ENCODE measurements at places on chromosomes 1 and 21.

DNA sequence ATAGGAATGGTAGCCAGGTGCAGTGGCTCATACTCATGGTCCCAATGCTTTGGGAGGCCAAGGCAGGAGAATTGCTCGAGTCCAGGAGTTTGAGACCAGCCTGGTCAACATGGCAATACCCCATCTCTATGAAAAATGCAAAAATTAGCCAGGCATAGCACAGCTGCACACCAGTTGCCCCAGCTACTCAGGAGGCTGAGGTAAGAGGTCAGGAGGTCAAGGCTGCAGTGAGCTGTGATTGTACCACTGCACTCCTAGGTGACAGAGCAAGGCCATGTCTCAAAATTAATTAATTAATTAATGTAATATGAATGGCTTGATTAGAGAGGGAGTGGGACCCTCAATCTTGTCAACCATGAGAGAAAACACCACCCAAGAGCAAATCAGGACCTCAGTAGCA, 198.7 kb upstream of the DUSP10 start:
- no peak for DNase-seq

DNA sequence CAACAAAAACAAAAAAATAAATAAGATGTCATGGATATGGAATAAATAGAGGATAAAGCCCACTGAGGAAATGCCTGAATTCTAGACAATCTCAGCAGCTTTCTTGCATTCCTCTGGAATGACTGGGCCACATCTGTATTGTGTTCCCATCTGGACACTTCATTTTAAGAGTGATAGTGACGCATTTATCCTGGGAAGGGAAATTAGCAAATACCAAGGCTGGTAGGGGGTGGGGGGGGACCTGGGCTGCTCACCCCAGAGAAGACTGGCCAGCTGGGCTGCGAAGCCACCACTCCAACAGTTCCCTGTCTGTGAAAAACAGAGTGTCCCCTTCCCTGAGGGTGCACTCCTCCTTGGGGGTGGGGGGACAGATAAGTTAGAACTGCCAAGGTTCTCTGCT, 106.3 kb downstream of the HIVEP3 start:
- DNase-seq: no peak

GRCh38 chr1:1361233-1361981, 3.1 kb upstream of the MXRA8 start:
- DNase-seq: no peak

DNA sequence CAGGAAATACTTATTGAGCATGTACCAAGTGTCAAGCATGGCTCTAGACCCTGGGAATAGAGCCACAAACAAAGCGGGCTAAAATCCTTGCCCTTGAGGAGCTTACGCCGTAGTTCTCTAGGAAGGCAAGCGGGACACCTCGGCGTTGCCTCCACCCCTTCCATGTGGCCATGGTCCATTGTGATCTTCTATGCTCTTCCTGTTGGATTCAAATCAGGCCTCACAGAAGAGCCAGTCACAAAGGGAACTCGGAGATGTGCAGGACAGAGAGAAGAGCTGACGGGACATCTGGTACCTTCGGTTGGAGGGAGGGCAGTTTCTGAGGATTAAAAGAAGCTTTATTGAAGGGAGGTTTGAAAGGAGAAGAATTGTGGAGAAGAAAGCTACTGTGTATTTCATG, 129.3 kb downstream of the TMEM53 start:
- DNase-seq: no peak

DNA sequence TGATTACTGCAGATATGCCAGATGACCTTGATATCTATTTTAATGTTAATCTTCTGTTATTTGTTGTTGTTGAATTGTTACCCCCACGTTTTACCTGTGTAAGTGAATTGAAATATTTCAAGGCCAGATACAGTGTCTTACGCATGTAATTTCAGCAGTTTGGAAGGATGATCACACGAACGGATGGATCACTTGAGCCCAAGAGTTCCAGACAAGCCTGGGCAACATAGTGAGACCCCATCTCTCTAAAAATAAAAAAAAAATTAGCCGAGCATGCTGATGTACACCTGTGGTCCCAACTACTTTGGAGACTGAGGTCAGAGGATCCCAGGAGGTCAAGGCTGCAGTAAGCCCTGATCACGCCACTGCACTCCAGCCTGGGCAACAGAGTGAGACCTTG, 32.2 kb downstream of the SDCCAG8 start:
- no peak for DNase-seq

- no peak for DNase-seq
Measured at GRCh38 chr1:109807402-109807801, 43.7 kb upstream of the EPS8L3 start.

GRCh38 chr1:77288275-77288674, 6.5 kb downstream of the AK5 start:
- DNase-seq: no peak

GRCh38 chr21:17819877-17820229, 697 bp upstream of the C21orf91 start:
- DNase-seq: peak; percentile 43

GRCh38 chr21:21730512-21730911, 732.3 kb downstream of the NCAM2 start:
- no peak for DNase-seq

GRCh38 chr1:52294580-52294979, 71.4 kb downstream of the CC2D1B start:
- no peak for DNase-seq

DNA sequence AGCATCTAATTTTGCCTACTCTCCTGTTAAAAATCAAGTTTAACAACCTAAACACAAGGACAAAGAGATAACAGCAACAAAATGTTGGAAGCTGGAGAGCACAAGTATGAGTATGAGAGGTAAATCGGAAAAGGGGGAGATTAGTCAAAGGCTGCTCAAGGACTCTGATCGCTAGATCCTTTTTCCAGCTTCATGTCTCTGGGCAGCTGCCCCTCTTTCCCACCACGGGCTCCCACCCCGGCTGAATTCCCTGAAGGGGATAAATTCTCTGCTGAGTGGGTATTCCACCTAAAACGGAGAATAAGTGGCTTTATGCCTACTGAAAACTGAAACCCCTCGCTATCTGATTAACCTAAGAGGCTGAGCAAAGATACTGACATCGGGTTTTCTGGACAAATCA, 696 bp upstream of the CTBS start:
- DNase-seq: no peak

- peak; percentile 80 for DNase-seq
Measured at GRCh38 chr1:24930260-24931145, at the start of gene RUNX3. Gene RUNX3 (minus strand): TSS chr1:24930276. CDS start chr1:24929868, 408 bp downstream.

GRCh38 chr1:159866905-159867663, 4.6 kb upstream of the VSIG8 start:
- peak; percentile 8 for DNase-seq

DNA sequence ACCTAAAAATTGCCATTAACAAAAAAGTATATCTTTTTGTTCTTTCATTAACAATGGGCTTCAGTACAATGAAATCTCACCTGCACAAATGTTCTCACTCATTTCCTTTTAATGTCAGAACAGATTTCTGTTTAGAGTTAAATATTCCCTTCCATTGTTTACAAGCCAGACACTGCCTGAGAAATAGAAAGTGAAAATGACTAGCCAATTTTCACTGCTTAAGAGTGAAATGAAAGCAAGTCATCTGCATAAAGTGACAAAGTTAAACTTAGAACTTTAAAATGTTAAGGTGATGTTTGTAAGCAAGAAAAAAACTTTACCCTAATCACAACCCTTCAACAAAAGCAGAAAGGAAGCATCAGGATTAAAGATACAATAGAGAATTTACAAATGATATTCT, 27.5 kb downstream of the COA6 start:
- no peak for DNase-seq

DNA sequence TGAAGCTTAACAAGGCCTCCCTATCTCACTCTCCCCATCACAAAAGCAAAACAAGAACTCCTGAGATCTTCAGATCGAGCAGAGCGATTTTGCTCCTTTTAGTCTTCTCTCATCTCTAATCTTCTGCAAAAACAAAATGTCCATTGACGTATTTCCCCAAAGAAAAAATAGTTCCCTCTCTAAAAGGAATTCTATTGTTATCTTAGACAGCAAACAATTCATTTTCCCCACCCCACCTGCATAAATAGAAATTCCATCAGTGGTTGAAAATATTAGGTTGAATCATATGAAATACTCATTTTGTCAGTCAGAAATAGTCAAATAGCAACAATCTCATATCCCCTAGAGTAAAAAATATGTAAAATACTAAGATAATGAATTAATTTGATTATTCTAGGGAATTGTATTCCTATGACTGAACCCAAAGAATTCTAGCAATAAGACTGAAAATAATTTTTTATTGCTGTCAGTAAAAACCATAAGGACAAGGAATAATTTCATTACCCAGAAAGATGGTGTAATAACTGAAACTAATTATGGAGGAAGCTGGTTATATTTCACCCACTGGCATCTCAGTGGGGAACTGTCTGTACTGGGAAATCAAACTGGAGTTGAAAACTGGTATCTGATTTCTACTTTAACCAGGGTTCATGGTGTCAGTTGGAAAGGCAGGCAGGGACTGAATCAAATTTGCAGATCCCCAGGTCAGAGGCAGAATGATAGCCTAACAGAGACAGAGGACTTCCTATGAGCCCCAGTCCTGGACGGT, 51.3 kb downstream of the RHOU start:
- DNase-seq: no peak

- DNase-seq: no peak
Measured at GRCh38 chr1:12005488-12006166, 13.7 kb upstream of the MIIP start.

GRCh38 chr1:46193285-46193684, 4.9 kb downstream of the POMGNT1 start:
- DNase-seq: no peak

- DNase-seq: no peak
Measured at GRCh38 chr1:230860617-230861384, 7.5 kb downstream of the C1orf198 start.

- DNase-seq: no peak
Measured at GRCh38 chr21:41466024-41466820, 40.2 kb downstream of the MX1 start.

- DNase-seq: no peak
Measured at GRCh38 chr1:27503844-27504587, 14.0 kb upstream of the WASF2 start.

GRCh38 chr1:245241526-245242130, 86.8 kb downstream of the KIF26B start:
- no peak for DNase-seq

DNA sequence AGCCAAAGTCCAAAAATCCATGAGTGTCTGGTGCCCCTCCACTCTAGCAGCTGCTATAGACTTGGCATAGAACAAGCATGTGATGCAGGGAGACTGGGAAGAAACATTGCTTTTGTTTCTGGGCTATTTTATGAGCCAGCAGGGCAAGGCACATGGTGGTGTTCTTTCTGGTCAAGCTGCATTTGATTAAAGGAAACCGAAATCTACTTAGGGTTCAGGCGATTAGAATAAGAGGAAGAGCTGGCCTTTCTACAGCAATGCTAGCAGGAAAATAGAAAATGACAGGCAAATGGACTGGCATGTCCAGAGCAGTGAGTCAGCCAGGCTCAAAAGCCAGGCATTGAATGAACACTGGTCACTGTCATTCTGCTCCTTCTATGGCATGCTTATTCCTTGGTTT, 28.5 kb upstream of the ARHGAP29 start:
- DNase-seq: no peak

DNA sequence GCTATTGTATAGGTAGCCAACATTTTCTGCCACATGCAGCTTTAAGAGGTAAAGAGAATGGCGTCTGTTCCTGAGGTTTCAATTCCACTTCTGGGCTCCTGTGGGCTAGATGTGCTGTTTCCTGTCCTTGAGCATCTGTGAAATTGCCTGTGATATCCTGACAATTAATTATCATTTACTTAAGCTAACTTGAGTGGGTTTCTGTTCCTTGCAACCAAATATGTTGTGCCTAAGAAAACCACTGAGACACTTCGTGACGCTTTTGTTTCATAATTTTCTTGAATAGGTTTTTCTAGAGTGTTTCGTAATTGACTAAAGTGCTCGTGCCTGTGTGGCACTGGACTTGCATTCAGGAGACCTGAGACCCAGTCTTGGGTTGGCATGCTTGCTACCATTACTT, 127.3 kb upstream of the POU3F1 start:
- no peak for DNase-seq

DNA sequence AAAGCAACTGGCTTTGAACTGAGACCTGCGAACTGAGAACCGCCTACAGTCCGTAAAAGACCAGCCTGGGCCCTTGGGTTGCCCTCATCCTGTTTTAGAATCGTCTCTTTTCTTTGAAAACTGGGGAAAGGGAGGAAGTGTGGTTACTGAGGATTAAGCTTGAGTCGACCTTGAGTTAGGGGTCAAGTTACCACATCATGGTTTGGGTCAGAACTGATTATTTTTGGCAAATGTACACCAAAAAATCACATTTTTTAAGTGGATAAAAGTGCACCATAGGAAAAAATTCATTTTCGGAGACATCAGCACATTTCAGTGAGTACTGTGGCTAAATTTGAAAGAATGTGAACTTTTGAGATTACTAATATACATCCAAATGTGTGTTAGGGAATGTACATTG, 76.9 kb upstream of the KAZN start:
- no peak for DNase-seq

GRCh38 chr1:201556841-201557571, 18.1 kb downstream of the NAV1 start:
- DNase-seq: no peak

- no peak for DNase-seq
Measured at GRCh38 chr1:173447224-173447623, 29.9 kb upstream of the PRDX6 start.

DNA sequence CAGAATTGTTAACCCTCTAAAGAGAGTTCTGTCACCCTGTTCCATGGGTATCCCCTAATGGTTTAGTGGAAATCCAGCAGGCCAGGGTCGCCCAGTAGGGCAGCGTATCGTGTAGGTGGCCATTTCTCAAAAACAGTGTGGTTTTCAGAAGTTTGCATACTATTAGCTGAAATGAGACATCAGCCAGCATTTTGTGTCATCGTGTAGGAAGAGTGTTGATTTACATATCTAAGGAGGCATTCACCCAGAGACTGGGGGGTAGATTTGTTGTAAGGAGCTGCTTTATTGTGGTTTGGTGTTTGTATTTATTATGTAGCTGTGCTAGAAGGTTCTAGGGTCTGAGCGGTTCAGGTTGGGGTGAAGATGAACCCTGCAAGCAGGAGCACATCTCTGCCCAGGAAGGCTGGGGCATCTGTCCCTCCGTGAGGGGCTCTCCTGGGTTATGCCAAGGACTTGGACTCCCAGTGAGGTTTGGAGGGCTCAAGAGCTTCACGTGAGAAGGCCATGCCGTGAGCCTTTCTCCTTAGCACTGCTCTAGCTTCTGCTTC, 174.4 kb downstream of the PGBD5 start:
- no peak for DNase-seq

GRCh38 chr1:87830432-87830978, 501.8 kb downstream of the LMO4 start:
- DNase-seq: no peak

GRCh38 chr1:35062518-35063196, 16.5 kb upstream of the ZMYM1 start:
- DNase-seq: no peak

- no peak for DNase-seq
Measured at GRCh38 chr1:58815069-58815685, 31.3 kb upstream of the JUN start.

- no peak for DNase-seq
Measured at GRCh38 chr1:45753248-45754037, 3.0 kb upstream of the IPP start.

GRCh38 chr1:166121010-166121409, 45.8 kb downstream of the FAM78B start:
- no peak for DNase-seq

All from NCI-H2171 (cell line).